ENCODE measurements at places on chromosomes 3 and 15. TPM values are rescaled to one million over a fixed set of nuclear protein-coding genes. Genes with fewer than 3 reads are reported as not detected.
A peak's percentile ranks its signal among the peaks of the same experiment; 100 is the strongest.

The TUSC2 gene
- 27.8 TPM for total RNA-seq

The CAMK2N2 gene
- total RNA-seq, result 0.34 TPM

GRCh38 chr15:47792231-47792630 lies 74.9 kb downstream of the SEMA6D start:
- H3K27ac ChIP-seq, result no peak overlapping the region
- no peak overlapping the region for H3K4me3 ChIP-seq
- DNase-seq, result no peak
- H3K27me3 ChIP-seq, result no peaks in the 10 kb centered on the region
- H3K36me3 ChIP-seq, result no peaks in the 10 kb centered on the region

The GOLGA6B gene
- not detected for total RNA-seq

The APOD gene
- 10.6 TPM for total RNA-seq

DNA sequence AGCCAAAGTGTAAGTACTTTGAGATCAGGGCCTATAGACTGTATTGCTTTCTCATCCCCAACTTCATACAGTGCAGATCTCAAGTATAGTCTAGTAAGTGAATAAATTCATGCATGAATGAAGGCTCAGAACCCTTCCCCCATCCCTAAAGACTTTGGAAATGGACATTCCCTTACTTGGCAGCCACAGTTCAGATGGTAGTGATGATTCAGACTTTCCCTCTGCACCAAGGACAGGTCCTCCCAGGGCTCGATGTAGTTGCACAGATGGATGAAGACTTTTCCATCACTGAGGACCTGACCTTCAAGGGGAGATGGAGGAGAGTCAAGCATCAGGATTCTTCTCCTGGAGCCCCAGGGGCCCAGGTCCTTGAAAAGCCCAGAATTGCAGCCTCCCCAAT lies 4.6 kb downstream of the TIMP4 start:
- no peaks in the 10 kb centered on the region for H3K36me3 ChIP-seq
- H3K4me3 ChIP-seq, result no peak overlapping the region
- H3K27me3 ChIP-seq, result peaks cover 18% of the 10 kb centered on the region
- no peaks in the 10 kb centered on the region for H3K4me1 ChIP-seq
- H3K27ac ChIP-seq, result no peak overlapping the region
- no peak for DNase-seq

DNA sequence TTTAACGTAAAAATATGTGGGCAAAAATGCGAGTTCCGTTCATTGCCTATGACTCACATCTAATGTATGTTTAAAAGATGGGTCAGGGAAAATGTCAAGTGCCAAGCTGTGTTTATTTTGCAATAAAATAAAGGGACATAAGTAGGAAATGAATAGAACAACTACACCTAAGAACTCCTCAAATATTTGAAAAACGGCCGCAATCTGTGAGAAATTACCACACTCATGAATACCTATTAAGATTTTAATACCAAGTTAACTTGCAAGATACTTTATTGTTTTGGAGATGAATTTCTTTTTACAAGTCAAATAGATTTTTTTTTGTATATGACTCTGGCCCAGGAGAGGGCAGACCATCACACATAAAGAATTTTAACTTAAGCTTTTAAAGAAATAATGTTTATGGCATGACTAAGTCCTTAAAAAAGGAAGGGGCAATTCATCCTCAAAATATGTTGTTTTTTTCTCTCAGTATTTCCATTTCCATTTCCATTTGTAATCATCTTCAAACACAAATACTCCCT lies 152.7 kb downstream of the SUCNR1 start:
- peak; percentile 43 for DNase-seq
- no peaks in the 10 kb centered on the region for H3K36me3 ChIP-seq
- H3K27me3 ChIP-seq, result no peaks in the 10 kb centered on the region

GRCh38 chr3:66713921-66714320 lies 213.1 kb upstream of the LRIG1 start:
- no peak overlapping the region for H3K27ac ChIP-seq
- no peaks in the 10 kb centered on the region for H3K4me1 ChIP-seq
- DNase-seq, result no peak
- H3K36me3 ChIP-seq, result no peaks in the 10 kb centered on the region
- H3K4me3 ChIP-seq, result no peak overlapping the region
- no peaks in the 10 kb centered on the region for H3K27me3 ChIP-seq

GRCh38 chr3:184780981-184781515 lies 30.9 kb upstream of the VPS8 start:
- no peak for DNase-seq
- H3K36me3 ChIP-seq, result no peaks in the 10 kb centered on the region
- no peak overlapping the region for H3K4me3 ChIP-seq
- H3K27me3 ChIP-seq, result no peaks in the 10 kb centered on the region
- H3K27ac ChIP-seq, result no peak overlapping the region

DNA sequence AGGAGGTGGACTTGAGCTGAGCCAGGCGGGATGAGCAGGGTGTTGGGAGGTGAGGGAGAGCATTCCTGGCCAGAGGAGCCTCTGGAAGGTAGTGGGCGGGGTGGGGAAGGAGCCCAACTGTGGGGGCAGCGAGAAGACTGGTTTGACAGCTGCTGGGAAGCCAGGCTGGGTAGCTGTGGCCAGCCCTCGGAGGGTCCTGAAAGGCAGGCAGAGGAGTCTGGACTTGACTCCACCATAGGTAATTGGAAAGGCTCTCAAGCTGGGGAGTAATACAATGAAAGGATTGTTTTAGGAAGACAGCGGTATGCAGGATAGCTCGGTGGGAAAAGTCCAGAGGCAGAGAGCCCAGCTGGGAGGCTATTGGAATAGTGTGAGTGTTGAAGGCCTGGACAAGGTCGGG lies 17.2 kb downstream of the EPHB3 start:
- no peaks in the 10 kb centered on the region for H3K27me3 ChIP-seq
- peaks cover 9% of the 10 kb centered on the region for H3K4me1 ChIP-seq
- H3K36me3 ChIP-seq, result peaks cover 36% of the 10 kb centered on the region
- no peak overlapping the region for H3K4me3 ChIP-seq
- DNase-seq, result no peak

GRCh38 chr3:124213641-124214040 lies 221.7 kb upstream of the ROPN1 start:
- DNase-seq, result no peak
- no peaks in the 10 kb centered on the region for H3K27me3 ChIP-seq
- H3K36me3 ChIP-seq, result no peaks in the 10 kb centered on the region
- no peaks in the 10 kb centered on the region for H3K4me1 ChIP-seq

The AMOTL2 gene
- 106 TPM for total RNA-seq

The VIPR1 gene
- 60.7 TPM for total RNA-seq

The PRR20G gene
- total RNA-seq, result not detected

The TM4SF1 gene
- total RNA-seq, result 283 TPM

DNA sequence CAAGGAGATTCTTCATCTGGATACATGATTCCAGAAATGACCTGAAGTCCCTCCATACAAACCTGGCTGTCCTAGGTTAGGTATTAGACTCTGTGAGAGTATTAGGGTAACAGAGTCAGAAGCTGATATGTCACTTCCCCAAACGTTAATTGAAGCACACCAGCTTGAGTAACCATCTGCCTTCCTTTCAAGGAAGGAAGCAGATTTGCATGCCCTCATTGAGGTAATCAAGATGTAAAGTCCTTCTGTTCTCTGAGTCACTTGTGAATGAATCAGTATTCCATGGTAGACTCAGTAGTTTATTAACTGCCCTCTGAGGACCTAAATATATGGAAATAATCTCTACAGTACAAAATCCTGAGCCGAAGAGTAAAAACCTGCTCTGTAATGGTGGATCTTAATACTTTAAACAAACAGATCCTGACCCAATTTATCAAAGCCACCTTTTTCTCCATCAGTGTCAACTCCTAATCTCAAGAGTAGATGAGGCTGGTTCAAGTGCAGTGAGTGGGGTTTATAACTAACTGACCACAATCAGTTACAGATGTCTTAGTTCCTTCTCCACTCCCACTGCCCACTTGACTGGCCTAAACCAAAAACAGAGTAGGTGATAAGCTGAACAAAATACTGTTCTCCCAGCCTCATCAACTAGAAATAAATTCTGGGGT lies 246.2 kb upstream of the CHRM5 start:
- no peaks in the 10 kb centered on the region for H3K27me3 ChIP-seq
- H3K36me3 ChIP-seq, result no peaks in the 10 kb centered on the region
- no peaks in the 10 kb centered on the region for H3K4me1 ChIP-seq
- no peak overlapping the region for H3K27ac ChIP-seq

The ITIH1 gene
- 0.18 TPM for total RNA-seq

The IL20RB gene
- 0.61 TPM for total RNA-seq

The LRRIQ4 gene
- 0.12 TPM for total RNA-seq

The GRM7 gene
- total RNA-seq, result 0.21 TPM

The OR5K2 gene
- total RNA-seq, result not detected

The DCUN1D1 gene
- total RNA-seq, result 47.4 TPM

GRCh38 chr3:11613851-11614487 lies 29.7 kb downstream of the VGLL4 start:
- no peaks in the 10 kb centered on the region for H3K27me3 ChIP-seq
- peaks cover 14% of the 10 kb centered on the region for H3K4me1 ChIP-seq
- DNase-seq, result no peak
- H3K36me3 ChIP-seq, result no peaks in the 10 kb centered on the region

DNA sequence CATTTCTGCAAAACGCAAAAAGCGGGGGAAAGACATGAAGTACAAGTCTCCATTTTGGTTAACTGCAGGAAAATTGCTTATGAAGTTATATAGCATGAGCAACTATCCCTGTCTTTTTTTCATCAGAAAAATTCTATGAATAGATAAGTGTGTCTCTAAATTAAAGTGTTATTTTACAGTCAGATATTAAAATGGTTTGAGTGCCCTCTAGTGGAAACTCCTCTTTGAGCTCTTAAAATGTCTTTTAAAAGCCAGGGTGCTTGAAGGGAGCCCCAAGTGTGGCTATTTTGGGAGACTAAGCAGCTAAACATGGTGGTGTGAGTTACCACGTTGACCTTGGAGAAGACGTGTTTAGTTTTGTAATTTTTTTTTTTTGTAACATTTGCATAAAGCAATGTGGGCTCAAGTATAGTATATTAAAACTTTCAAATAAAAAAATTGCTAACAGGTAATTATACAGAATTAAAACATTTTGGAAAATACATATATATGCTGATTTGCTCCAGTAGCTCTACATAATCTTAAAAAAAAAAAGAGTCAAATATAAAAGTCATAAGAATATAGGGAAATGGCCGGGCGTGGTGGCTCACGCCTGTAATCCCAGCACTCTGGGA lies 77.2 kb downstream of the PPP2R3A start:
- no peak overlapping the region for H3K4me3 ChIP-seq
- no peak for DNase-seq
- H3K4me1 ChIP-seq, result no peaks in the 10 kb centered on the region
- no peaks in the 10 kb centered on the region for H3K27me3 ChIP-seq

GRCh38 chr3:63493101-63493500 lies 159.4 kb upstream of the SNTN start:
- no peaks in the 10 kb centered on the region for H3K4me1 ChIP-seq
- no peaks in the 10 kb centered on the region for H3K36me3 ChIP-seq
- DNase-seq, result no peak
- H3K27ac ChIP-seq, result no peak overlapping the region

- DNase-seq, result no peak
- no peaks in the 10 kb centered on the region for H3K4me1 ChIP-seq
- H3K27me3 ChIP-seq, result no peaks in the 10 kb centered on the region
- no peak overlapping the region for H3K4me3 ChIP-seq
- H3K36me3 ChIP-seq, result no peaks in the 10 kb centered on the region
- no peak overlapping the region for H3K27ac ChIP-seq
These were observed 197.4 kb upstream of the MBNL1 start for GRCh38 chr3:152071315-152071714.

The ADIPOQ gene
- not detected for total RNA-seq

DNA sequence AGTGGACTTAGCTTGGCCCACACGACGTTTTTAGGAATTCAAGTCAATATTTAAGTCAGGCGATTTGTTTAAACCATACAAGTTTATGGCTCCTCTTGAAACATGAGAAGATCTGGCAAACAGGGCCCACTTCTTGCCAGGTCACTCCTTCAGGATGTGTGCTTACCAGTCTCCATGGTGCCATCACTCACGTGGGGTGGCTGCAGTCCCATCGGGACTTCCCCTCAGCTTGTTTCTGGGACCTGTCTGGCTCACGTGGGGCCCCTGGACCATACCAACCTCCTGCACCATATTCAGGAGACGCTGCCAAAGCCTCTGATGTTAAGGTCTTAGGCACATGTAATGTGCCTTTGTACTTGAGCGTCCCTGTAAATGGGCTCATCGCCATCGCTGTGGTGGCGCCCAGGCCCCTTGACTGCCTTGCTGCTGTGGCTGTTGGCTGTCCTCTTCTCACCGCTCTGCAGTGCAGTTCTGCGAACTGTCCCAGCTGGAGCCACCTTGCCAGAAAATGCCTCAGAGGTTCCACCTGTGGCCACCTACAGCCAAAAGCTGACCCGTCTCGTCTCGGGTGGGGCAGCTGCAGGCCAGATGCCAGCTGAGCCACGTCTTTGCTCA lies 8.9 kb downstream of the MCM2 start:
- peaks cover 68% of the 10 kb centered on the region for H3K36me3 ChIP-seq
- H3K4me1 ChIP-seq, result peaks cover 7% of the 10 kb centered on the region
- no peak overlapping the region for H3K27ac ChIP-seq

DNA sequence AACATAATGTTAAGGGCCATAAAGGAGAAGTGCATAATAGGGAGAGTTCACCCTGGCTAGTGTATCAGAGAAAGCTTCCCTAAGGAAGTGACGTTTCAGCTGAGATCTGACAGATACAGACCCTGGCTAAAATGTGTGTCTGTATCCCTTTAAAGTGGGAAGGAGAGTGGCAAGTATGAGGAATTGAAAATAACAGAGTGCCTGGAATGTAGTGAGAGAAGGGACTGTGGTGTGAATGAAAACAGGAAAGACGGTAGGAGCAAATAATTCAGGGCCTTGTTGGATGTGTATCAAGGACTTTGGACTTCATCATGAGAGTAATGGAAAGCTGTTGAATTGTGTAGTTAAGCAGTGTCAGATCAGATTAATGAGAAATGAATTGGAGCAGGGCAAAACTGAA lies 30.5 kb downstream of the NEO1 start:
- no peak for DNase-seq
- H3K27ac ChIP-seq, result no peak overlapping the region
- no peaks in the 10 kb centered on the region for H3K36me3 ChIP-seq
- H3K27me3 ChIP-seq, result no peaks in the 10 kb centered on the region
- no peak overlapping the region for H3K4me3 ChIP-seq
- peaks cover 24% of the 10 kb centered on the region for H3K4me1 ChIP-seq
